ENCODE measurements at places on chromosomes 6 and 20. TPM values are rescaled to one million over a fixed set of nuclear protein-coding genes. Genes with fewer than 3 reads are reported as not detected.
A peak's percentile ranks its signal among the peaks of the same experiment; 100 is the strongest.

DNA sequence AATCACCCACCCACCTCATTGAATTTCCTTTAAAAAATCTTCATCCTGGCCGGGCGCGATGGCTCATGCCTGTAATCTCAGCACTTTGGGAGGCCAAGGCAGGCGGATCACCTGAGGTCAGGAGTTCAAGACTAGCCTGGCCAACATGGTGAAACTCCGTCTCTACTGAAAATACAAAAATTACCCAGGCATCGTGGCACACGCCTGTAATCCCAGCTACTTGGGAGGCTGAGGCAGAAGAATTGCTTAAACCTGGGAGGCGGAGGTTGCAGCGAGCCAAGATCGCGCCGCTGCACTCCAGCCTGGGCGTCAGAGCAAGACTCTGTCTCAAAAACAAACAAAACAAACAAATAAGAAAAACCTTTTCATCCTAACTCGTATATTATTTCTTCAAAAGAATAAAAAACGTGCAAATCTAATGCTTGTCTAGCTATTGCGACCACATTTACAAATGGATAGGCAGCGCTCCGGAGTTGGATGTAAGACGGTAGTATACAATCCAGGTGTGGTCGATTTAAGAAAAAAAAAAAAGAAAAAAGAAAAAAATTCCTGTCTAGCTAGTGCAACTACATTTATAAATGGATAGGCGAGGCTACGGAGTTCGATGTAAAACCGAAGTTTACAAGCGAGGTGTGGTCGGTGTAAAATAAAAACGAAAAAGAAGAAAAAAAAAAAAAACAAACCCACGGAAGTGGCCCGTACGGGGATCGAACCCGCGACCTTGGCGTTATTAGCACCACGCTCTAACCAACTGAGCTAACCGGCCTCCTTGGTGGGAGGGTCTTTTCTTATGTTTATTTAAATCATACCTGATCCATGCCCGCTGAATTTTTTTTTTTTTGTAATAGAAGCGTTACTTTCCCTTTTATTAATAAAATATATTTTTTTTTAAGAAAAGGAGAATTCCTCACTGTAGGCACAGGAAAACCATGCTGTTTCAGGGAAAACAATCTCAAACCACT lies 70.7 kb upstream of the PRSS16 start:
- peak overlapping the region; percentile 84 for H3K27ac ChIP-seq
- no peaks in the 10 kb centered on the region for H3K36me3 ChIP-seq
- peak overlapping the region; percentile 84 for H3K4me3 ChIP-seq
- H3K4me1 ChIP-seq: no peaks in the 10 kb centered on the region

Gene COL12A1
- 560 TPM for total RNA-seq

Gene PPIL6
- 2.0 TPM for total RNA-seq

DNA sequence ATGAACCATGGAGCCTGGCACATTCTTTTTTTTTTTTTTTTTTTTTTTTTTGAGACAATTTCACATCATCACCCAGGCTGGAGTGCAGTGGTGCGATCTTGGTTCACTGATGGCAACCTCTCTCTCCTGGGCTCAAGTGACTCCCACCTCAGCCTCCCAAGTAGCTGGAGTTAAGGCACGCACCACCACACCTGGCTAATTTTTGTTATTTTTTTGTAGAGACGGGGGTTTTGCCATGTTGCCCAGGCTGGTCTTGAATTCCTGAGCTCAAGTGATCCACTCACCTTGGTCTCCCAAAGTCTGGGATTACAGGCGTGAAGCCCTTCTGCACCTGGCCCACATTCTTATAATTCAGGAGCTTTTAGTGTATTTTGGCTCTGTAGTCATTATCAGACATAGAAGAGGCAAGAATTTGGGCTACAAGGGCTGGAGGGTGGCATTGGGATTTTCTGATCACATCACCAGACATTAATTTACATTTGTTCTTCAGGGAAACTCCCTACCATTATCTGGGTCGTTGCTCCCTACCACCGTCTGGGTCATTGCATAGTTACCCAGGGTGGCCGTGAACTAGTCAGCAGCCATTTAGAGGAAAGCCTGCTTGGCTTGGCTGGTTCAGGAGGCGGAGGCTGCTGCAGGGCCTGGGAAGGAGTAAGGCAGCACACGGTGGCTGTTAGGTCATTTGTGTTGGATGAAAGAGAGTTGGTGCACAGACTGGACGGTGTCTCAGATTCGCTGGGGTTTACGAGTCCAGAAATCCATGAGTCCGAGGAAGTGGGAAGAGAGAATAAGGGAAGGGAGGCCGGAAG lies 17.6 kb downstream of the ARID1B start:
- no peaks in the 10 kb centered on the region for H3K27me3 ChIP-seq
- no peak overlapping the region for H3K27ac ChIP-seq
- ATAC-seq: no peak
- peaks cover 9% of the 10 kb centered on the region for H3K4me1 ChIP-seq
- no peaks in the 10 kb centered on the region for H3K36me3 ChIP-seq
- no peak overlapping the region for H3K4me3 ChIP-seq

DNA sequence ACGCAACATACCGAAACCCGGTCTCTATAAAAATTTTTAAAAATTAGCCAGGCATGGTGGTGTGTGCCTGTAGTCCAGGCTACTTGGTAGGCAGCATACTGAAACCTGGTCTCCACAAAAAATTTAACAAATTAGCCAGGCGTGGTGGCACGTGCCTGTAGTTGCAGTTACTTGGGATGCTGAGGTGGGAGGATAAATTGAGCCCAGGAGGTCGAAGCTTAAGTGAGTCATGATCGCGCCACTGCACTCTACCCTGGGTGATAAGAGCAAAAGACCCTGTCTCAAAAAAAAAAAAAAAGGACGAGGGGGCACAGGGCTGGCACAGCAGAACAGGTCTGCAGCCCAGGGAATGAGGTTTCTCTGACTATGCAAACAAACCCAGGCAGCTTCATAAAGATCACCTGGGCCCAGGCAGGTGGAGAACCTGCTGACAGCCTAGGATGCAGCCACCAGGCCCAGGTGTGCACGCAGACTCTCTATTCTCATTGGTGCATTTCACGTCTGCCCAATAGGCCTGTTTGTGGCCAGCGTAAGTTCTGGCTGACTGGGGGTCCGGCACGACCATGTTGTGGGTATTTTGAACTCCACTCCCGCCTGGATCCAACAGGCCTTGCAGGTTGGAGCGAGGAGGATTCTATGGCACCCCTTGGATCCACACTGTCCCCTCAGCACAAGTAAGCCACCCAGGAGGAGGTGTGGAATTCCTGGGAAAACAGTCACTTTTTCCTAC lies 204.5 kb downstream of the PREX1 start:
- H3K4me3 ChIP-seq: no peak overlapping the region
- H3K4me1 ChIP-seq: peaks cover 24% of the 10 kb centered on the region
- no peak for ATAC-seq

DNA sequence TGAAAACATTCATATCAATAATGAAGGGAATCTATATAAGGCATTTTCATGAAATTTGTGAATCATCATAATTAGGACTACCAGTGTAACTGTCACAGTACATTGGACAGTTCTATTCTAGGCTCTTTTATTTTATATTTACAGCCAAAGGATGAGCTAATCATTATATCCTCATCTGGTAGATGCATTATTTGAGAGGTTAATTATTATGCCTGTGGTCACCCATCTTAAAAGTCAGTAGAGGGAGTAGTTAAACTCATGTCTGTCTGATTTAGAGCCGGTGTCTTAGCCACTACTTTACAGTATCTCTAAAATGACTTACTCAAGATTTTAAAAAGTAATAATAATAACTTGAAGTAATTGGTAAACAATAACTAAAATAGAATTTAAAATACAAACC lies 899.3 kb upstream of the MAP3K7 start:
- no peak overlapping the region for H3K4me3 ChIP-seq
- no peak overlapping the region for H3K27ac ChIP-seq
- no peaks in the 10 kb centered on the region for H3K36me3 ChIP-seq
- ATAC-seq: no peak
- no peaks in the 10 kb centered on the region for H3K27me3 ChIP-seq

Gene LGSN
- total RNA-seq: not detected

GRCh38 chr6:106152952-106153351 lies 66.8 kb downstream of the PRDM1 start:
- H3K36me3 ChIP-seq: no peaks in the 10 kb centered on the region
- no peak overlapping the region for H3K4me3 ChIP-seq
- no peak overlapping the region for H3K27ac ChIP-seq
- no peaks in the 10 kb centered on the region for H3K27me3 ChIP-seq
- no peak for ATAC-seq

GRCh38 chr6:37155394-37156312 lies 14.3 kb upstream of the PIM1 start:
- ATAC-seq: no peak
- H3K27me3 ChIP-seq: no peaks in the 10 kb centered on the region
- no peak overlapping the region for H3K27ac ChIP-seq
- no peaks in the 10 kb centered on the region for H3K36me3 ChIP-seq
- H3K4me3 ChIP-seq: no peak overlapping the region

Gene HLA-DRB1
- total RNA-seq: 80.7 TPM

- no peaks in the 10 kb centered on the region for H3K27me3 ChIP-seq
- no peaks in the 10 kb centered on the region for H3K4me1 ChIP-seq
- no peak for ATAC-seq
Measured at GRCh38 chr6:146211646-146212045, 182.8 kb downstream of the GRM1 start.

Gene TXLNB
- 1.2 TPM for total RNA-seq

- no peak overlapping the region for H3K4me3 ChIP-seq
- no peak overlapping the region for H3K27ac ChIP-seq
- H3K36me3 ChIP-seq: no peaks in the 10 kb centered on the region
- peak; percentile 40 for ATAC-seq
Measured at GRCh38 chr20:47740862-47741184, 44.5 kb downstream of the SULF2 start.

- H3K4me3 ChIP-seq: no peak overlapping the region
- H3K36me3 ChIP-seq: no peaks in the 10 kb centered on the region
- H3K27me3 ChIP-seq: no peaks in the 10 kb centered on the region
- no peak overlapping the region for H3K27ac ChIP-seq
- H3K4me1 ChIP-seq: no peaks in the 10 kb centered on the region
Measured at GRCh38 chr6:136085370-136086115, 164.6 kb downstream of the MTFR2 start.

DNA sequence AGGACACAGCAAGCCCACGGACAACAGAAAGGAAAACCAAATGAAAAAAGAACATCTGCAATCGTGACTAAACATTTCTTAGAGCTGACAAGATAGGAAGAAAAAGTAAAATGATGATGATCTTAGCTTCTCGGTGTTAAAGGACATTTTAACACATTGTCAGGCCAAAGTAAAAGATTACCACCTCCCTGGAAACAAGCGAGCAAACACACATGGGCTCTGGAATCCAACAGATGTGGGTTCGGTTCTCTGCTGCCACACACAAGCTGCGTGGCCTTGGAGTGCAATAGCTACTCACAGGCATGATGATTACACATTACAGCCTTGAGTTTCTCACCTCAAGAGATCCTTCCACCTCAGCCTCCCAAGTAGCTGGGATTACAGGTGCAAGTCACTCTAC lies 7.5 kb upstream of the AAR2 start:
- no peaks in the 10 kb centered on the region for H3K27me3 ChIP-seq
- H3K36me3 ChIP-seq: peaks cover 59% of the 10 kb centered on the region
- no peak for ATAC-seq
- H3K4me1 ChIP-seq: no peaks in the 10 kb centered on the region
- no peak overlapping the region for H3K27ac ChIP-seq

GRCh38 chr20:8421981-8422380 lies 289.9 kb downstream of the PLCB1 start:
- no peak for ATAC-seq
- H3K4me3 ChIP-seq: no peak overlapping the region
- H3K27me3 ChIP-seq: no peaks in the 10 kb centered on the region
- H3K36me3 ChIP-seq: no peaks in the 10 kb centered on the region
- H3K27ac ChIP-seq: no peak overlapping the region

GRCh38 chr6:90436403-90436802 lies 139.8 kb upstream of the BACH2 start:
- H3K36me3 ChIP-seq: no peaks in the 10 kb centered on the region
- no peak overlapping the region for H3K27ac ChIP-seq
- no peaks in the 10 kb centered on the region for H3K27me3 ChIP-seq
- no peak for ATAC-seq
- H3K4me3 ChIP-seq: no peak overlapping the region

DNA sequence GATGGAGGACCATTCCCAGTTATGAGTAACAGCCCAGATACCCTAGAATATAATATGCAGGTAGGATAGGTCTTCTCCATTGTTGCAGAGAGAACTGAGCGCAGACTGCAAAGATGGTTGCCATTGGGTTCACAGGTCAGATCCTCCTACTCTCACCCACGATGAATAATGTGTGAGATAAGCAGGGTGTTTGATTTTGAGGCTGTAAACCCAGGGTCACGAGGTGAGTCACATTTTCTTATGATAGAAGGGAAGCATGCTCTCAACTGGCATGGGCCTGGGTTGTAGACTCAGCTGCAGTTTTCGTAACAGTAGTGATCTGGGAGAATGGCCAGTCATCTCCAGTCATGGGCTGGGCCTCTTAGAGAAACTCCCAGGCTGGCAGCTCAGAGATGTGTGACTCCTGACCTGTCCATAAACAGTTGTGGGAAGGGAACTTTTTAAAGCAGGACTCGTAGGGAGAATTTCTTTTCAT lies 74.2 kb downstream of the CD164 start:
- peaks cover 30% of the 10 kb centered on the region for H3K4me1 ChIP-seq
- no peaks in the 10 kb centered on the region for H3K27me3 ChIP-seq
- H3K4me3 ChIP-seq: no peak overlapping the region
- peak; percentile 89 for ATAC-seq
- H3K27ac ChIP-seq: no peak overlapping the region

Gene SCRT2
- total RNA-seq: not detected

Gene DDX43
- total RNA-seq: 1.9 TPM

DNA sequence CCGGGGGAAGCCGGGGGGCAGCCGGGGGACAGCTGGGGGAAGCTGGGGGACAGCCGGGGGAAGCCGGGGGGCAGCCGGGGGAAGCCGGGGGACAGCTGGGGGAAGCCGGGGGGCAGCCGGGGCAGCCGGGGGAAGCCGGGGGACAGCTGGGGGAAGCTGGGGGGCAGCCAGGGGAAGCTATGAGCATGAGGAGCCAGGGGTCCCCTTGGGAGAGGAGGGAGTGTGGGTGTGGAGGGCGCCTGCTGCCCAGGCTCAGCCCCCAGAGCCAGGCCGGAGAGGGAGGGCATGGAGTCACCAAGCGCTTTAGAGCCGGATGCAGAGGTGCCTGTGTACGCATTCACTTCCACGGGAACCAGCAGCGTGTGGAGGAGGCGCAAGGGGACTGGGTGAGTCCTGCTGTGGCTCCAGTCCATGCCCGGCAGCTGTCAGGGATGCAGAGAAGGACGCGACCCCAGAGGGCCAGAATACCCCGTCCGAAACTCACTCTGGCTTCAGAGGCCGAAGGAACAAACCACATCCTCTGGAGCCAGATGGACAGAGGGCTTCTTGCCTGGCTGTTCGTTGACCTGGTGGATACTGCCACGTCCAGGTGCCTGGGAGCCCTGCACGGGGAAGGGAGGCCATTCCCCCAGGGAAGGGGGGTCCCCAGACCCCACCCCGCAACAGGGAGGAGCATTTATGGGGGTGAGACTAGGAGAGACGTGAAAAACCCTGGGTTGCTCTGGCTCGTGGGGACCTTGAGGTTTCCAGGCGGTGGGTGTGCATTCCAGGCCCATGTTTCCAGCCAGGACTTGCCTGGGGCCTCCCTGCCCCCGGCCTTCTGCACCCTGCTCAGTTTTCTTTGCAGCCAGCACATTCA lies 26.5 kb upstream of the DACT2 start:
- no peak overlapping the region for H3K27ac ChIP-seq
- no peak for ATAC-seq
- H3K36me3 ChIP-seq: no peaks in the 10 kb centered on the region
- no peaks in the 10 kb centered on the region for H3K4me1 ChIP-seq
- peaks cover 44% of the 10 kb centered on the region for H3K27me3 ChIP-seq

Measured in gastroesophageal sphincter (tissue), 4 donors.